ENCODE measurements at places on chromosomes 16 and 17.

- DNase-seq, result no peak
These were observed 22.1 kb upstream of the SPNS2 start for GRCh38 chr17:4476511-4477070.

DNA sequence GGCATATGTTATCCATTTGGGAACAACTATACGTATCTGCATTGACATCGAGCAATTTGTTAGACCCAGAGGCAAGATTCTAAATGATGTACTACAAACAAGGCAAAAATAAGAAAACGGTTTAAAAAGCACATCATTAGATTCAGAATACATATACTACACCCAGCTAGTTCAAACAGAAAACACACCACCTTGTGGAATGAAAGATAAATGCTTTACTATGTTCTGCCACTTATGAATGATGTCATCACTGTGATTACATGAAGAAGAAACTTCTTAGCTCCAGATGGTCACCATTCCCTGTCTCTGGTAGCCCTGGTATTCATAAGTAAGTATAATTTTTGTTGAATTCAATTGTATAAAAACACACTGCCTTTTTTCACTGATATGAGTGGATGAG lies 7.8 kb downstream of the NACA2 start:
- no peak for DNase-seq

DNA sequence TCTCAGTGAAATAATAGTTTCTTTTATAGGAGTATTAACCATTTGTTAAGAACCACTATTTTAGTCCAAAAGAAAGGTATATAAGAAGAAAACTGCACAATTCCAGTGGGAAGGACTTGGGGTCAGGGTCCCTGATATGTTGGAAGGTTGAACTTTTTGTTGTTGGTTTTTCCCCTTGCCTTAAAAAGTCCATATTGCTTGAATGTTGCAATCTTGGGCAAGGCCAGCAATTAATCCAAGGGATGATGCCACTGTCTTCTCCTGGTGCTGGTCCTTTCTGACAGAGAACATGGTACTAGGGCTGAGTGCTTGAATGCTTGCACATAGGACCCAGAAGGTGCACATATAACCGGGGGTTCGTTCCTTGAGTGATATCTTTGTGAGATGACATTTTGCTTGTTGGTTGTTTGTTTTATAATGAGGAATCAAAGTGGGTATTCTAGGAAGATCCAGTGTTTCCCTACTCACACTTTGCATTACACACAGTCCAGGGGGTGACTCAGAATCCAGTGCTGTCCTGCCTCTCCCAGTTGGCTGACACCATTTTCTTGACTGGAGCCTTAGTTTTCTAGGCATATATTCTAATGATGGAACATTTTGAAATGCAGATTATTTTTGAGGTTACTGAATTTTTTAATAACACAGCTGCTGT lies 54.9 kb downstream of the SIAH1 start:
- DNase-seq, result no peak

- DNase-seq, result no peak
These were observed 128.2 kb upstream of the PSMD7 start for GRCh38 chr16:74168445-74168844.

DNA sequence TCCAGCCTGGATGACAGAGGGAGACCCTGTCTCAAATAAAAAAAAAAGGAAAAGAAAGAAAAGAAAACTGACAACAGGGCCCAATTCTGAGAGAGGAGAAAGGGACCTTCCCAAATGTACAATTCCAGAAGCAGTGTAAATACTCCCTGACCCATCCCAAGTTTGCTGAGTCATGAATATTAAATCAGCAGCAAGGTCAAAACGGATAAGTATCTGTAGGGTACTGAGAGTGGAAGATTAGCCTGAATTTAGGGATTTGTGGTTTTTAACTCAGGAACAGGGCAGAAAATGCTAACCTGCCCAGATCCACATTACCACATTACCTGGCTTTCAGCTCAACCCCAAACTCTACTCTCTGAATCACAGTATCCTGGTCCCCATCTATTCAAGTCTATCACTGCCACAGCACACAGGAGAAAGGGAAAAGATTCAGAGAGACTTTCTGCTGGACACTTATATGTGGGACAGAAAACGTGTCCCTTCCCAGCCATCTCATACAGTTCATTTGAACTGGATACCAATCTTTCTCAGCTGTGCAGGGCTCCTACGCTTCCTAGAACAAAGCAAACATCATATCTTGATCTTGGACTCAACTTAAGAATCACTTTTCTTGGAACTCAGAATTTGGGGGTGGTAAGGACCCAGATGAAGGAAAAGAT lies 2.9 kb downstream of the FXR2 start:
- no peak for DNase-seq

GRCh38 chr17:80025140-80025539 lies 10.5 kb downstream of the TBC1D16 start:
- no peak for DNase-seq

GRCh38 chr16:3963886-3964685 lies 83.6 kb upstream of the CREBBP start:
- no peak for DNase-seq

- no peak for DNase-seq
These were observed 24.7 kb downstream of the GRB2 start for GRCh38 chr17:75380750-75381149.

DNA sequence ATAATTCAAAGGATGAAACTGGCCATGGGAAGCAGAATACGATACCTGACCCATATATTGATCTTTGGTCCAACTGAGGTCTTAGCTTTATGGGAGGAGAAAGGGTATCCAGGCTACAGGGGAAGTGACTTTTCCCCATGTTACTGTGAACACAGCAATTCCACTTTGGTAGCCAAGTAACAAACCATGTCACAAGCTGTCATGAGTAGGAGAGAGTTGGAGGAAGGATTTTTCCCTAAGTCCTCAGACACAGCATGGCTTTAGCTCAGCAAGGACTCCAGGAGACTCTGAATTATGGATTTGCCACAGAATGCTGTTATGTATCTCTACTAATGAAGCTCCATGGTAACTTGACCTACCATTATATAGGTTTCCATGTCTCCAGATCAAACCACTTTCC lies 56.5 kb upstream of the GNAO1 start:
- no peak for DNase-seq

- DNase-seq, result no peak
These were observed 5.0 kb upstream of the NPRL3 start for GRCh38 chr16:143456-143855.

DNA sequence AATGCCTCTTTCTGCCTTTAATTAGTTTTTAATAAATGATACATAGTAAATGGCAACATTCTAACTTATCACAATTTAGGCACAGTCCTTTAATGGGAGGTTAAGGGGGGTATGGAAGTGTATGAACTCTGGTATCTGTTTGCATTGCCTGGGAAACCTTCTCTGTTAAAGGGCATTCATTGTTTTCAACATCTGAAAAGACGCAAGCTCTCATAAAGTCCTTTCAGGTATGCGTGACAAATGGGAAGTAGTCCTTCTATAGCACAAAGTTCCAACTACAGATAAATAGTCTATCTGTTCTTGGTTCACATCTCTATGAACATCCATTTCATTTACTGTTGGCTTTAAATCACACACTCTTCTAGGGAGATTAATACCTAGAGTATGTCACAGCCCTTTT lies 298.0 kb upstream of the PMFBP1 start:
- DNase-seq, result no peak

GRCh38 chr16:79750311-79750710 lies 149.8 kb upstream of the MAF start:
- DNase-seq, result no peak

DNA sequence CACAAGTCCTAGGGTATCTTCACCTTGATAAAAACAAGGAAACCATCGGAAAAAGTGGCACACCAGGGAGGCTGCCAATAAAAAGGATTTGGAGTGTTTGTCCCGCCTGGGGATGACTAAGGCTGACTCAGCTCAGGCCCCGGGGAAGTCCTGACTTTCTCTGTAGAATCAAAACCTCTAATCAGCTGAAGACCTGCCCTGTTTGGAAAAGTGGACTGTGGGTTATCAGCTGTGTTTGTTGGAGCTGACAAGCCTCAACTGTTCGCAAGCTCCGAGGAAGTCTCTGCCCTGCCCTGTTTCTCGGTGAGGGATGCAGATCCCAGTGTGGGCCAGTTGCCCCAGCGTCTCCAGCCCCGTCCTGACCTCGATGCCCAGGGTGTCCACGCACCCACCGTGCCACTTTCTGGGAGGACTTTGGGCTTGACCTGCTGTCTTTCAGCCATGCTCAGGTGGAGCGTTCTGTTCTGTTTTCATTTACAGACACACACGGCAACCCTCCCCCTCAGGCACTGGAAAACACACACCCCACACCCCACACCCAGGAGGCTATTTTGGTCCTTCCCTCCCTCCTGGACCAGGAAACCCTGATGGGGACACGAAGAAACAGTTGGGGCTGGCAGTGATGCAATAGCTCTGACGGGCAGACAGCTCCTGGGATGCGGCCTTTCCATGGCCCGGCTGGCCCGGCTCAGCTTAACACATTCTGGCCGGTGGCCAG lies 27.6 kb upstream of the PITPNA start:
- no peak for DNase-seq

DNA sequence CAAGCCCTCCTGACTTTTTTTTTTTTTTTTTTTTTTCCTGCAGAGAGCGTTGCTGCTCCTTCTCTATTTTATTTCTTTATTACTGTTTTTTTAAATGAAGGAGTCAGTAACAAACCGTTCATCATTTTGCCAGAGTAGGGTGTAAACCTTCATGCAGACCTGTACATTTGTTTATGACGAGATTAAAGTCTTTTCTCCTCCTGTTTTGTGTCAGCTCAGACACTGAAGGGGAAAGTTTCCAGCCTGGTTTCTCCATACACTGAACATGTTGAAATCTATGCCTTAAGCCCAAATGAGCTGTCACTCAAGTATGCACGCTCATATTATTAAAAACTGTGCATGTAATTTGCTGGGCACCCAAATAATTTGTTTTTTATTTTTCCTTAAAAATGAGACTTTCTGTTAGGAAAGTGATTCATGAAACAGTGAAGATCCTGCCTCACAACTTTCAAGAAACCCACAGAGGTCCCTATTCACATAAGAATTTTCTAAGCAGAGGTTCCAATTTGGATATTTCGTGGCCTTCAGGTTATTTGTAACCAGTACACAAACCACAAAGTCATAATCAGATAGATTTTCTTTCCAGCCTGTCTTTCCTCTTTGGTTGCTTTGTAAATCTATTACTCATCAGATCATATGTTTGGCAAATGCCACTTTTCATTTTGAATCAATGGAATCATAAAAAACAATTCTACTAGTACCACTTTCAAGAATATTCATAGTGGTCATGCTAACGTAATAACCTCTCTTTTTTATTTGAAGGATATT lies 700.3 kb downstream of the MAF start:
- DNase-seq, result no peak

- no peak for DNase-seq
These were observed 8.9 kb upstream of the TNS4 start for GRCh38 chr17:40510328-40510648.

- DNase-seq, result no peak
These were observed 1070.0 kb downstream of the CDH11 start for GRCh38 chr16:64051824-64052223.

DNA sequence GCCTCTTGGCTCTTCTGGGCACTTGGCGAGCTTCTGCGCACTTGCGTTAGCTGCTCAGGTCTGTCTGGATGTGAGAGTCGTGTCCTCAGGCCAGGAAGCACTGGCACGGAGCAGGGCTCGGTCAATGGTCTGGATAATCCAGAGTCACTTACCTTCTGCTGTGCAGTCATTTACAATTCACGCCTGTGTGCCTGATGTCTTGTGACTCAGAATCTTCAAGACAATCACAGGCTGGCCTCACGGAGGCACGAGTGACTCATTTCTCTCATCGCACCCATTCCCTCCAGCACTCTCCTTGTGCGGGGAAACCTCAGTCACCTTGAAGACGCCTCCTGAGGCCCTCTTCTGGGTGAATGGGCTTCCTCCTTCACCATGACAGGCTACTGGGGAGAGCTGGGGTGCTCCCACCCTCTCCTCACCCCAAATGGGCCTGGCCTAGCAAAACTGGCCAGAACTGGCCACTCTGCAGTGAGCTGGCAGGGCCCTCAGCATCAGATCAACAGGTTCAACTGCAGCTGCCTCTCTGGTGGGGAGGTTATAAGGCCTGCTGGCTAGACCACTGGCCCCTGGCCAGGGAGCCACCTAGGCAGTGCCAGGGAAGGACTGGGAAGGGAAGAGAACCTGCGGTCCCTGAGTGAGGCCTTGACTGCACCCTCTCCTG lies 1.9 kb upstream of the CAPN15 start:
- DNase-seq, result peak; percentile 74

DNA sequence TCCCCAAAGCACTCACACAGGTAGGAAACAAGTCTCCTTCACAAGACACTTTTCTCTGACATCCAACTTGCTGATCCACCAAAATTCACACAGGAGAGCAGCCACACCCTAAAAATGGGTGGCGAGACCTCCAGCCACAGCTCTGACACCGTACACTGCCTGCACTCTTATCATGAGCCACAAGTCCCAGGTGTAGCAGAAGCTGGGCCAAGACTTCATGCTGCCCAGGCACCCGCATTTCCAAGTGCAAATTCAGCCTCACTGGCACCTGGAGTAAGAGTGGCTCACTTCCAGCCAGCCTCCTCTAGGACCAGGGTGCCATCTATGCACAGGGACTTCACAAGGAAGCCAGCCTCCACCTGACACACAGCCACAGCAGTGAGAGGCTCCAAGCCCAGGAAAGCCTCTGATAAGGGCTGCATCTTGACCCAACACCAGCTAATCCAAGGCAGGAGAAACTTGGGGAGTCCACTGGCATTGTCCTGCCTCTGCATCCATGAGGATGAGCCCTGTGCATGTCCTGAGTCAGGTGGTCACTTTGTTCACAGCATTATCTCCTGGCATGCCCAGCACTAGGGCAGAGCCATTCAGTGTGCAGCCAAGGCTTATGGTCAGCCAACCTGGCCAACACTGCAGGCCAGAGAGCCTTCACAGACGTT lies 2.6 kb upstream of the ZNF768 start:
- no peak for DNase-seq

DNA sequence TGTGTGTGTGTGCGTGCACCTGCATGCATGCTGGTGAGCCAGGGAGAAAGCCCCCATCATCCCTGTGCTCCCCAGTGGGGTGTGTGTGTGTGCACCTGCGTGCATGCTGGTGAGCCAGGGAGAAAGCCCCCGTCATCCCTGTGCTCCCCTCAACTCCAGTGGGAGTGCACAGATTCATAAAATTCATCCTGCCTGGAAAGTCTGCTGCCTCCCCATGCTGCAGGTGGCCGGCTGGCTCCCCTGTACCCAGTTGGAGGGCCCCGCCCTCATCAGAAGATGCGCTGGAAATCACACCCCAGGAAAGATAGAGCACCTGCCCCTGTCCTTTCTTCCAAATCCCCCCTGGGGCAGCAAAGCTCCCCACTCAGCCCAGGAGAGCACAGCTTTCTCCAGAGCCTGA lies 84.8 kb upstream of the DOC2B start:
- no peak for DNase-seq

- DNase-seq, result no peak
These were observed 7.1 kb downstream of the NXPH3 start for GRCh38 chr17:49582789-49583188.

GRCh38 chr16:75341564-75342307 lies 90.3 kb upstream of the BCAR1 start:
- no peak for DNase-seq

DNA sequence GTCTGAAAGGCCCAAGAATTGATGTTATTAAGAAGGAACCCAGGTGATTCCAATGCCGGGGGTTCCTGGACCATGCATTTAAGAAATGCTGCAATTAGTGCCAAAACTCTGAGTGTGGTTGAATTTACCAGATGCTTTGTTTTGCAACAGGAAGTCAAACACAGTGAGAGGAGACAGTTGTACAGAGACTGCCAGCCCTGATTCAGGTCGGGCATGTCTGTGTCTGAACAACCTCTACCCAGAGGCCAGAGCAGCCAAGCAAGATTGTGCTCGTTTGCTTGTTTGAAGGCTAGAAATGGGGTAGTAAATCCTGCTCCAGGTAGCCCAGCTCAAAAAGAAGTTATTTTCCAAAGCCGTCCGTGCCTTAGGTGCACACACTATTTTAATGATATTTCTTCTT lies 412.4 kb upstream of the ERCC4 start:
- DNase-seq, result no peak
